ENCODE measurements at places on chromosomes 12 and 14. TPM values are rescaled to one million over a fixed set of nuclear protein-coding genes. Genes with fewer than 3 reads are reported as not detected.

DUSP16 gene
- polyA plus RNA-seq = 10.5 TPM

NUDT4 gene
- 46.4 TPM for polyA plus RNA-seq

PCED1B gene
- 3.5 TPM for polyA plus RNA-seq

HPD gene
- 0.91 TPM for polyA plus RNA-seq

LHX5 gene
- polyA plus RNA-seq = not detected

DLGAP5 gene
- polyA plus RNA-seq = not detected

All from adipose tissue (tissue), 3 donors.